NCI-H345 (cell line): ENCODE measurements at places on chromosomes 2 and 18.

DNA sequence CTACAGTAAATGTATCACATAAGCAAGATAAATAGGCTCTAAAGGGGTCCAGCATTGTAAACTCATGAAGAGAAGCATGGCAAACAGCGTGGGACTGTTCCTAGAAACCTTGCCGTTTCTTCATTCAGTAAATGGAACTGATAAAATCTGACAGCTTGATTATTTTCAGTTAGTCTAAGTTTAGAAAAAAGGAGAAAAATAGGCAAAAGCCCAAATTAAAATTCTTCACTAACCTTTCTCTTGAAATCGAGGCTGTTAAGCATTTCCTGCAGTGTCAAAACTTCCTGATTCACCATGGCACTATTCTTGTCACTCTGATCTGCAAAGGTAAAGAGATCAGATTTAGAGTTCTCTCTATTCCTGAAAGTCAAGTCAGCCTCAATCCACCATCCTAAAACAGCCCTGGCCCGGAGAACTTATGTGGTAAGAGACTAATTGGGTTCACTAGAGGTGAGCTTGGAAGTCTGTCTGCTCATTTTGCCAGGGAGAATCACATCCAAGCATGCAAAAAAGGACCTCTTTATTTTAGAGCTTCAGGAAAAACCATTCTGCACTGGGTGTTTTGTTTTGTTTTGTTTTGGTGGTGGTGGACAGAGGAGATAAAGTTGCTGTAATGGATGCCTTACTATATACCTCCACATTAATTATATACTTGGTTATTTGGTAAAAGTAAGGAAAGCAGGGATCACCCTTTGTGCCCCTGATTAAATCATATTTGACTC is 52.4 kb upstream of the STAT1 start:
- DNase-seq: no peak

GRCh38 chr2:182134201-182134600 is 148.5 kb downstream of the PPP1R1C start:
- DNase-seq: no peak

DNA sequence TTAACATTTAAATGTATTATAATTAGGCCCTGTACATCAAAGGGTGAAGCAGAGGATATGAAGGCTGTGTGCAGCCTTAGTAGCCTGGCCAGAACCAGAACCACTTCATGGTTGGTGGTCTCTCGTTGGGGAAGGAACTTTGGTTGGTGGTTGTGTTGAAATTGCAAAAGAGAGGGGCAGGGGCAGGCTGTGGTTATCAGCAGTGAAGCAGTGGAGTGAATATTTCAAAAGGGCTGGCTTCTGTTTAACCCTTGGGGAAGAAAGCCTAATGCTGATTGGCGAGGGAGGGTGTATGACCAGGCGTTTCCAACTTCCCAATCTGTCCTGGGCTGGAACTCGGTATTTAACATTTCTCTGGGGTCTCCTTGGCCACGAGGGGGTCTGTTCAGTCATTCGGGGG is 51.2 kb upstream of the LYPD6B start:
- no peak for DNase-seq

- DNase-seq: no peak
Observed at GRCh38 chr2:183057333-183057985, 19.2 kb upstream of the NCKAP1 start.

- DNase-seq: no peak
Observed at GRCh38 chr2:45626387-45627221, 15.5 kb upstream of the SRBD1 start.
